T-helper 22 cell (primary cell): ENCODE measurements at places on chromosomes 5 and 9.

DNA sequence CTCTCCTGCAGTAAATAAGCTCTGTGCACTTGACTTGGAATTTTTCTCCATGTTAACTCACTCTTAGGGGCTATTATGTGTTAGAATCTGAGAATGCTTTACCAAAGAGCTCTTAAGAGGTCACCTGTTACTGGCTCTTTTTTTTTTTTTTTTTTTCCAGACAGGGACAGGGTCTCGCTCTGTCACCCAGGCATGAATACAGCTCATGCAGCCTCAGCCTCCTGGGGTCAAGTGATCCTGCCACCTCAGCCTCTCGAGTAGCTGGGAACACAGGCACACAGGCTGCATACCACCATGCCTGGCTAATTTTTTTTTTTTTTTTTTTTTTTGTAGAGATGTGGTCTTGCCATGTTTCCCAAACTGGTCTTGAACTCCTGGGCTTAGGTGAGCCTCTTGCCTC lies 22.1 kb downstream of the HMGXB3 start:
- DNase-seq = no peak

DNA sequence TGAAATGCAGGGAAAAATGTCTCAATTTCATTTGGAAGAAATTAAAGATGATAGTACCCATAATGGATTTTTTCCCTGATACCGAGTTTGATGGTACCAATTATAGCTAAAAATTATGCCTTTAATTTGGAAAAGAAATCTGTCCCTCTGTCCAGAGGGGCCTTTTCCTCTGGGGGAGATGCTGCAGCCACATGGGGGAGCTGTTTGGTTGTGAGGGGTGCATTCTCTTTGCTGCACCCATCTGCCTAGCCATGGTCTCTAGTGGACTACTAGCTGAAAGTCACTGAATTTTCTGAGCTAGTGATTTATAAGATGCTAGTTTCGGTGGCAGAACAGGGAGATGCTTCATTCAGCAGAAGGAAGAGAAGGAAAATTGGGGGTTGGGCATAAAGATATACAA lies 9.6 kb downstream of the SEC61B start:
- DNase-seq = no peak

DNA sequence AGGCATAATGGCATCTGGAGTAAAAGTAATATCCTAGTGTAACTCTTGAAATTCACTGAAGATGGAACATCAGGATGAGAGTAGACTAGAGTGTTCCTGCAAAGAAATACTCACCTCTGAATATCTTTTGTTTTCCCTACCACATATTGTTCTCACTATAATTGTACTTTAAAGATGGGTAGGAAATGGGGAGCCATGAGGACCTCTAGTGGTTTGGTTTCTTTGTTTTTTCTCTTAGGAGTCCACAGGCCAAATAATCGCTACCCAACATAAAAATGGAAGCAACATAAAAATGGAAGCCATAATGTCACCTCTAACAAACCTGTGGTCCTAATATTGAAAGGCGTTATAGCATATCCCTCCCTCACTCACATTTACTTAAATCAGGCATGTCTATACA lies 2375.8 kb downstream of the MAT2B start:
- DNase-seq = no peak

DNA sequence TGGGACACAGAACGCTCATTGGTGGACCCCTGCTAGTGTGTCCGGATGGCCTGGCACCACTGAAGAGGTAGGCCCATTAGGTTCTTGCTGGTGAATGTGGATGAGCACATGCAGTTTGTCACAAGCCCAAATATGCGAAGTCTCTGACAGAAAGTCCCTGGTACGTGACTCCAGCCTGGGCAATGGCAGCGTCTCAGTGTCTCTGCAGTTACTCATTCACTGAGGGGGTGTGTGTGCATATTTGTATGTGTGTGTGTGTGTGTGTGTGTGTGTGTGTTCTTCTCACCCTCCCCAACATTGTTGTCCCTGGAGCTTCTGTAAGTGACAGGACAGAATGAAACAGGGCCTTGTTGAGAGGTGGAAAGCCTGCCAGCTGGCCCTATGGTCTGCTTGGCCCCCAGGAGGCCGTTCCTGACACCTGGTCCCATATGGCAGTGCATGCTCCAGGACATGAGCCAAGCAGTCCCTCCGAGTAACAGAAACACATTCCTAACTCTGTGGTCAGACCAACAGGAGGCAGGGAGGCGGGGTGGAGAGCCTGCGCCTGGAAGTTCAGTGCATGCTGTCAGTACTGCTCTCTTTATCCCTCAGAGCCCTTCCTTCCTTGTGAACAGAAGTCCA lies 169.9 kb downstream of the SLC28A3 start:
- no peak for DNase-seq

DNA sequence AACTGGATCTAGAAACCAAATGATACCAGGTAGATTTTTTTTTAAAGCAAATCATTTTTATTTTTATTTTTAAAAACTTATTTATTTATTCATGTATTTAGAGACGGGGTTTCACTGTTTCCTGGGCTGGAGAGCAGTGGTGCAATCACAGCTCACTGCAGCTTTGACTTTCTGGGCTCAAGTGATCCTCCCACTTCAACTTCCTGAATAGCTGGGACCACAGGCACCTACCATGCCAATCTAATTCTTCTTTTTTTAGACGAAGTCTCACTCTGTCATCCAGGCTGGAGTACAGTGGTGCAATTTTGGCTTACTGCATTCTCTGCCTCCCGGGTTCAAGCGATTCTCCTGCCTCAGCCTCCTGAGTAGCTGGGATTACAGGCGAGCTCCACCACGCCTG lies 41.3 kb upstream of the CDK20 start:
- DNase-seq = no peak

DNA sequence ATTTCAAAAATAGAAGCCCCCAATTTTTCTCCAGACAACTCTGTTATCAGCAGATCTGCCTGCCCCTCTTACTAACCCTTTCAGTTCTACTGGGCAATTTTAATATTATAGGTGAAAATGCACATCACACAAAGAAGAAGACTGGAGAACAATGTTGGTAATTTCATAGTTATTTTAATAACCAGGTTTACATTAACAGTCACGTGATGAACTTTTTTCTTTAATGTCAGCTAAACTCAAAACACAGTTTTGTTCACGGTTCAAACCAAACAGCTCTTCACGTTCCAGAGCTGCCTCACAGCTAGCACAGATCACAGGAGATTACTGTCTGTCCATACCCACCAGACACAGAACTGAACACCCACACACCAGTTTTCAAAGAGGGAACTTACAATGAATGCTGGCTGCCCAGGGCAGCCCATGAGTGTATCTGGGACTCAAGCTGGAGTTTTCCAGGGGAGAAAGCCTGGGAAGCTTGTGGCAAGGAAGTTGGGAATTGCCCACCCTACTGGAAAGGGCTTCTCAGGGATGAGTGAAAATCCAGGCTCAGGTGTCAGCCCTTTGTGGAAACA lies 119.1 kb downstream of the DPYSL3 start:
- no peak for DNase-seq

DNA sequence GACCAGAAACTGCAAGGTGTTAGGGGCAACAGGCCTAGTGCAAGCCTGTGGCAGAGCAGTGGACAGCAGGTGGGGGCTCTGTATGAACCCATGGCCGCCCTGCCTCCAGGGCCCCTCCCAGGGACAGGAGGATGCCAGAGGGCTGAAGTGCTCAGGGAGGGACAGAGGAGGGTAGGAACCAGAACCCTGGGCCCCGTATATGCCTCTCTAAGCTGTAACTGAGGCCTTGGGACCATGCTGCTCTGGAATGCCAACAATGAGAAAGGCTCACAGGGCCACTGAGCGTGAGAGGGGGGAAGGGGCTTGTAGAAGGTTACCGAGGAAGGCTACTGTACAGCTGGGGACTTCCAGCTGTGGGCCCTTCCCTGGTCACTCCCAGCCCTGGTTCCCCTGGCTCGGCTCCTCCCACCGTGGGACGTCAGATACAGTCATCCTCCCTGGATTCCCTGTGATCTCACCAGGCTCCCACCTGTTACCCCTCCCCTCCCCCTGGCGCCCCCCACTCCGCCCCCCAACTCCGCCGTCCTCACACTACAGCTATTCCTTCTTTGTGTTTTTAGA lies 21.1 kb downstream of the AQP7 start:
- no peak for DNase-seq

DNA sequence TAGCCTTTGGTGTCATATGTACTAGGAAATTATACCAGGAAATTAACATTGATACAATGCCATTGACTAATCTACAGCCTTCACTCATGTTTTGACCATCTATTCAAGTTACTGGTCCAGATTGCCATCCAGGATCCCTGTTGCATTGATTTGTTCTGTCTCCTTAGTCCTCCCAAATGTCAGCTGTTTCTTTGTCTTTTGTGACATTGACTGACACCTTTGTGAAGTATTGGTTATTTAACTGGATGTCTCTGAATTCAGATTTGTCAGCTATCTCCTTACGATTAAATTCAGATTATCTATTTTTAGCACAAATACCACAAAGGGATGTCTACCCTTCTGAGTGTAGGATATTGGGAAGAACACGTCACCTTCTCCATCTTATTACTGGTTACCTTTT lies 73.7 kb upstream of the CTNND2 start:
- no peak for DNase-seq

- no peak for DNase-seq
These were observed 79.3 kb upstream of the ZNF618 start for GRCh38 chr9:113796646-113797426.

GRCh38 chr9:90447773-90448172 lies 194.9 kb downstream of the DIRAS2 start:
- no peak for DNase-seq

DNA sequence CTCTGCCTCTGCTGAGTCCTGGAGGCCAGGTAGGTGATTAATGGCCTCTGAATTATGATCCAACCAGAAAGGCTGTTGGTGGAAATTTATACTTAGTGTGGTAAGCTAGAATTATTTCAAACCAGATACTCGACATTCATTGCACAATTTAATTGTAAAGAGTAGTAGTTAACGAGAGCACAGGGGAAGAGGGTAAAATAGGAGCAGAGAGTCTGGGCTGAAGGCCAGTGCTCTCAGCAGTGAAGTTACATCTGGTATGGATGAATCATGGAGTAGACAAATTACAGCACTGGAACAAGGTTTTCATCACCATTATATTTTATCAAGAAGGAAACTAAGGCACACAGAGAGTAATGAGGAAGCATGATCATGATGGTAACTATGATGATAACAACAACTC lies 92.5 kb downstream of the TLR4 start:
- DNase-seq = no peak

DNA sequence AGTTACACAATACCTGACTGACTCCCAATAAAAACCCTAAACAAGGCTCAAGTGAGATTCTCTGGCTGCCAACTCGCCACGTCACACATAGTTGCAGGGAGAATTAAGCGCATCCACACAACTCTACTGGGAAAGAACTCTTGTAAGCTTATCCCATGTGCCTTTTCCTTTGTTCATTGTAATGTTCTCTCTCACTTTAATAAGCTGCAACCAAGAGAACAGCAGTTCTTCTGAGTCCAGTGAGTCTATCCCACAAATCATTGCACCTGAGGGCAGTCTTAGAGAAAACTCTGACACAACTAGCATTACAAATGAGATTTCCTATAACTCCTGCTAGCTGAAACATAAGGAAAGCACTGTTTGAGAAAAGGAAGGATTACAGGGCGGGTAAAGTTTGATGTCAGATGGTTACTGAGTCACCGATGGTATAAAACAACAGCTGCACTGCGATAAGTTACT lies 27.4 kb downstream of the CENPK start:
- DNase-seq = no peak

DNA sequence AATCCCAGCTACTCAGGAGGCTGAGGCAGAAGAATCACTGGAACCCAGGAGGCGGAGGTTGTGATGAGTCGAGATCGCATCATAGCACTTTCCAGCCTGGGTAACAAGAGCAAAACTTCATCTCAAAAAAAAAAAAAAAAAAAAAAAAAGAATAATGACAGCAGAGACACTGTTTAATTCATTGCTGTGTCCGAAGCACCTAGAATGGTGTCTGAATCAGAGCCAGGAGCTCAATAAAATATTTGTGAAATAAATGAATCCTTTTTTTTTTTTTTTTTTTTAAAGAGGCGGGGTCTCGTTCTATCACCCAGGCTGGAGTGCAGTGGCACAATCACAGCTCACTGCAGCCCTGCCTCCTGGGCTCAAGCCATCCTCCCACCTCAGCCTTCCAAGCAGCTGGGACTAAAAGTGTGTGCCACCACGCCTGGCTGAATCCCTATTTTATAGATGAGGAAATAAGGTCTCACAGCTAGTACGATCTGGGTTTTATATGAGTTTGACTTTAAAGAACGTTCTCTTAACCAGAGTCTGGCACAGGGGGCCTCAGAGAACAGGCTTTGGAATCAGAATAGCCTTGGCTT lies 47.8 kb downstream of the THOC3 start:
- no peak for DNase-seq

GRCh38 chr5:142547445-142548380 lies 138.2 kb downstream of the FGF1 start:
- no peak for DNase-seq

DNA sequence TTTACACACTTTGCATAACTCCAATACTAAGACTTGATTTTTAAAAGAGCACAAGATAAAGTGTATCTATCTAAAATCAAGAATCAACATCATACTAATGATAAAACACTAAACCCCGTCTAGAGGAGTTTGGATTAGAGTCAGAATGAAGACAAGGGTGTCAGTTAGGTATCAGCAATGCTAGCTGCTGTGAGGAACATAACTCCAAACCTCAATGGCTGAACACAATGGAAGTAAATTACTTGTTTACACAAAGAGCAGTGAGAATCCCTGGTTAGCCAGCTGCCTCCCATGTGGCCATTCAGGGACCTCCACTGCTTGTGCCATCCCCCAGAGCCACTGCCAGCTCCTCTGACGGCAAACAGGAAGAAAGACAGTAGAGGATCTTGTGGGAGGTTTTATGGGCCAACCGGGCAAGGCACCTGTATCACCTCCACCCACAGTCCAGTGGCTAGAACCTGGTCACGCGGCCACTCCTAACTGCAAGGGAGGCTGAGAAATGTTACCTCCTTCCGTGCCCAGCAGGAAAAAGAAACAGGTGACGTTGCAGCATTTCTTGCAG lies 24.0 kb upstream of the GRHPR start:
- no peak for DNase-seq

- no peak for DNase-seq
These were observed 94.9 kb downstream of the CACNA1B start for GRCh38 chr9:137972355-137972987.

DNA sequence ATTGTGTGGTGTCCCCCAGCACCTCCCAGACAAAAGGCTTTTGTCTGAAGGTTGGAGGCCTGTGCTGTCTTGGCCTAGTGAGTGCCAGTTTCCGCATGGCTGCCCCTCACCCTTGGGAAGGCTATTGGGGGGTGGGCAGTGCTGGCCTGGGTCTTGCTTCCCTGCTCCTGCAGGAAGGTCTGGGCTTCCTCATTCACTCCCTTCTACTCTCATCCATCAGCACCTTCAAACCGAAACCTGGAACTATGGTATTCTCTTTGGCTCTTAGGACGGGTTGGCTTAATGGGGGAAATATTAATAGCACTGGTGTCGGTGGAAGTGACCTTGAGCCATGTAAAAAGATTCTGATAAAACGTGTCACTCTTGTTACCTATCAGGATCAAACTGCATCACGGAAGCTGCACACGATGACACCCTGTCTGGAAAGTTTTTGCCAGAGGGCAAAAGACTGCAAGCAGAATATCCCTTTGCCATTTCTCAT lies 34.0 kb upstream of the GLRX start:
- DNase-seq = no peak

GRCh38 chr9:35338086-35338485 lies 151.8 kb upstream of the RUSC2 start:
- no peak for DNase-seq

- no peak for DNase-seq
These were observed 15.5 kb upstream of the HSD17B3 start for GRCh38 chr9:96317335-96317980.

GRCh38 chr9:131233995-131234394 lies 42.3 kb downstream of the FAM78A start:
- DNase-seq = no peak
